Transverse colon (tissue), 4 donors: ENCODE measurements at places on chromosomes 11 and 22.

DNA sequence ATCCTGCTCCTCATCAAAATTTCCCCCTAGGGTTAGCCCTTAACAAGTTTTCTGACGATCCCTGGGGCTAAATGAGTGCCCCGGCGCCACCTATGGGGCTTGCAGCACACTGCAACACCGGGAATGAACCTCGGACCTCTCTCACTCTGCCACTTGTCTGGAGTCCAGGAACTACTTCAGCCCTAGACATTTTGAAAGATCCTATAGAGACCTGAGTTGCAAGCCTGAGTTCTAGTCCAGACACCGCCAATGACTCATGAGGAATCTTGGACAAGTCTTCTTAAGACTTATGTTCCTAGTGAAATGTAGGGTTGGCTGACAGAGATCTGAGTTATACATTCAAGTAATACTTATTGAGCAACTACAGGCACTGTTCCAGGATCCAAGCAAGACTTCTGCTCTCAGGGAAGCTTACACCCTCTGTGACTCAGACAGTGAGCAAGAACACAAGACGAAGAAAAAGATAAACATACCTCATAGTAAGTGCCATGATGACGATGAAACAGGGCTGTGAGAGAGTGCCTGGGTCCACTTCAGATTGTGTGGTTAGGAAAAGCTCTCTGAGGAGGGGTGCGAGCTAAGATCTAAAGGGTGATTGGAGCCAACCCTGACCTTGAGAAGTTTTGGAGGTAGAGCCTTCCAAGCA is 10.2 kb upstream of the STK33 start:
- peak overlapping the region; percentile 68 for H3K27ac ChIP-seq
- H3K4me1 ChIP-seq, result no peaks in the 10 kb centered on the region
- H3K27me3 ChIP-seq, result no peaks in the 10 kb centered on the region

DNA sequence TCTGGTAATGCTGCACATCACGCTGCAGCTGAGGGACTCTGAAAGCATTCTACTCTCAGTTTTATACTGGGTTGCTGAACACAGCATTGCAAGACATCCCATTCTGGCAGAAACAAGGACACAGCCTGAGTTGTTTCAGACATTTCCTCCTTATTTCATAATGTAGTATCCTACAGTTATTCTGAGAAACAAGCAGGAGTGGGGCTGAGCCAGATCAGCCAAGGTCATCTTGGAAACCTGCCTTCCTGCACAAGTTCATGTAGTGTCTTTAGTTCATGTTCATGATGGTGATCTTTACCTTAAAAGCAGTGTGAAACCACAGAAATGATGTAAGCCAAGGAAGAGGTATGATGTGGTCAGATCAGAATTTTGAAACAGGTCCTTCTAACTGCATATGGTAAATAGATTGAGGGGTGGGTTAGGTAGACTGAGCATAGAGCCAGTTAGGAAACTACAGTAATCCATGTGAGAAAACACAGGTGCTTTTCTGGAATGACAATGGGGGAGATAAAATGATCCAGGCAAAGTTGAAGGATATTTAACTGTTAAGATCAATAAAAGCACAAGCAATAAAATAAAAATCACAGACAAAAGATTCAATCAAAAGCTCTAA is 1686.8 kb downstream of the LRRC4C start:
- H3K27me3 ChIP-seq, result no peaks in the 10 kb centered on the region
- no peak overlapping the region for H3K27ac ChIP-seq
- H3K36me3 ChIP-seq, result no peaks in the 10 kb centered on the region
- no peak for DNase-seq
- no peaks in the 10 kb centered on the region for H3K4me1 ChIP-seq
- H3K4me3 ChIP-seq, result no peak overlapping the region

- peak; percentile 64 for DNase-seq
- peaks cover 5% of the 10 kb centered on the region for H3K36me3 ChIP-seq
- no peaks in the 10 kb centered on the region for H3K27me3 ChIP-seq
- no peaks in the 10 kb centered on the region for H3K4me1 ChIP-seq
- H3K4me3 ChIP-seq, result no peak overlapping the region
These were observed 15.8 kb downstream of the CYB5R2 start for GRCh38 chr11:7657306-7658025.

GRCh38 chr22:49810363-49811019 is 17.2 kb downstream of the BRD1 start:
- H3K27ac ChIP-seq, result no peak overlapping the region
- H3K4me1 ChIP-seq, result peaks cover 9% of the 10 kb centered on the region
- H3K4me3 ChIP-seq, result no peak overlapping the region
- H3K36me3 ChIP-seq, result no peaks in the 10 kb centered on the region
- no peaks in the 10 kb centered on the region for H3K27me3 ChIP-seq
- no peak for DNase-seq

DNA sequence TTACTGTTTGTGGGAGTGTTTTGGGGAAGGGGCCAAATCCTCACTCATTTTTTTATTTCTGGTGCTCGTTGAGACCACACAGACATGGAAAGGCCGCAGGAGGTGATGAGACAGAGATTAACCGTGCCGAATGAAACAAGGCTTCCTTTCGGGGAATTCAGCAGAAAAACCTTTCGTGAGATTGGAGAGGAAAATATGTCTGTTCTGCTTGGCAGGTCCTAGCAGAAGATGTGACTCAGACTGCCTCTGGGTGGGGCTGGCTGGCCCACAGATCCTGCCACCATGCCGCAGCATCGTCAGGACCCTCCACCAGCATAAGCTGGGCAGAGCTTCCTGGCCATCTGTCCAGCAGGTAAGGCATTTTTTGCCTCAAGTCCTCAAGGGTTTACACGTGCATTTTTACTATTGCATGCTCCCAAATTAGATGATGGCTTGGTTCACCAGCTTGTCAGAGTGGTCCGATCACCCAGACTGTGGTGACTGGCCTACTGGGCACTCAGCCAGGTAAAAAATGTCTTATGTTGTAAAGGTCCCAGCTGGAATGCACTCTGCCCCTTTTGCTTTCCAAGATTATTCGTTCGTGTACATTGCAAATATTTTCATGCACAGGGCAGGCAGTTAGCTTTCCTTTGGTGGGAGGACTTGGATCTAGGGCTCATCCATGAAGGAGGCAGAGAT is 1.5 kb downstream of the DDB2 start:
- peaks cover 12% of the 10 kb centered on the region for H3K36me3 ChIP-seq
- H3K27ac ChIP-seq, result peak overlapping the region; percentile 98
- H3K27me3 ChIP-seq, result no peaks in the 10 kb centered on the region
- peak; percentile 68 for DNase-seq
- H3K4me1 ChIP-seq, result peaks cover 24% of the 10 kb centered on the region
- H3K4me3 ChIP-seq, result peak overlapping the region; percentile 54

- no peak overlapping the region for H3K27ac ChIP-seq
- H3K36me3 ChIP-seq, result no peaks in the 10 kb centered on the region
- no peak for DNase-seq
- H3K27me3 ChIP-seq, result no peaks in the 10 kb centered on the region
- H3K4me1 ChIP-seq, result no peaks in the 10 kb centered on the region
- no peak overlapping the region for H3K4me3 ChIP-seq
These were observed 26.5 kb upstream of the PRDM10 start for GRCh38 chr11:130029137-130029536.

- no peak for DNase-seq
- H3K27ac ChIP-seq, result no peak overlapping the region
- no peaks in the 10 kb centered on the region for H3K36me3 ChIP-seq
These were observed 23.0 kb downstream of the APLP2 start for GRCh38 chr11:130092661-130093060.

DNA sequence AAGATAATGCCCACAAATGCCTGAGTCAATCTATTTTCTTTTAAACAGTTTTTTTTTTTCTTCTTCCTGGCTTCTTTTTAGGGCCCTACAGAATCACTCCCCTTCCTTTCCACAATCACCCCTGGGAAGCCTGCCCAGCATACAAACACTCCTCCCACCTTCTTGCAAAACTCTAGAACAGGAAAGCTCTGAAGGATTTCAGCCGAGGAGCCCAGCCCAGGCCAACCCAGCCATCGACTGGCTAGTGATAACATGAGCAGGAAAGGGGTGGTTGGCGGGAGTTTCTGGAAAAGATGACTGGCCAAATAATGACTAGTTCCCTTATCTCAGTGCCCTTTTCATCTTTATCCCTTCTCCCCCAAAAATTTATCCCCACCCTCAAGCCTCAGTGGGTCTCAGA is 68.2 kb downstream of the USP35 start:
- no peaks in the 10 kb centered on the region for H3K36me3 ChIP-seq
- peak overlapping the region; percentile 52 for H3K27ac ChIP-seq
- H3K4me1 ChIP-seq, result peaks cover 12% of the 10 kb centered on the region

- peak overlapping the region; percentile 11 for H3K27ac ChIP-seq
- H3K27me3 ChIP-seq, result no peaks in the 10 kb centered on the region
- peak overlapping the region; percentile 48 for H3K4me3 ChIP-seq
These were observed 46.4 kb downstream of the MORC2 start for GRCh38 chr22:30922151-30922611.

DNA sequence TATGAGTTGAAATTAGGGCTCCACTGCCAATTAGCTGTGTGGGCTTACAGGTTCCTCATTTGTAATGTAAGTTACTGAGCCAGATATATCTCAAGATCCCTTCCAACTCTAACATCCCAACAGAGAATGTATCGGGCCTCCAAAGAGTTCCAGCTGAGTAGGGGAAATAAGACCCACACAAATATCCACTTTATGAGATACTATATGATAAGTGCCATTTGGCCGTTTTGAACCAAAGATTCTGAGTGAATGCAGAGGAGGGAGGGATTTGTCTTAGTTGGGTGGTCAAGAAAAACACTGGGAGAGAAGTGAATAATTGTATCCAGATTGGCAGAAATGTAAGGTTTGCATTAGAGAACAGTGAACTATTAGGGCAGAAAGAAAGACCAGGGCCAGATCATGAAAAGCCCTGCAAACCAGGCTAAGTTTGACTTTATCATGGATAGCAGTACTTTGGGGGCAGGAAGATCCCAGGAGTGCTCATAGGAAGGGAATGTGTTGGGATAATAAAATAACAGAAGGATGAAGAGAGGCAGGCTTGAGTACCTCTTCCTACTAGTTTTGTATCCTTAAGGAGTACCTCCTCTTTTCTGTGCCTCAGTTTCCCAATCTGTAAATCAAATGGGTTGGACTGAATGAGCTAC is 63.9 kb downstream of the RPL27A start:
- no peaks in the 10 kb centered on the region for H3K27me3 ChIP-seq
- H3K27ac ChIP-seq, result peak overlapping the region; percentile 36
- H3K4me3 ChIP-seq, result no peak overlapping the region

DNA sequence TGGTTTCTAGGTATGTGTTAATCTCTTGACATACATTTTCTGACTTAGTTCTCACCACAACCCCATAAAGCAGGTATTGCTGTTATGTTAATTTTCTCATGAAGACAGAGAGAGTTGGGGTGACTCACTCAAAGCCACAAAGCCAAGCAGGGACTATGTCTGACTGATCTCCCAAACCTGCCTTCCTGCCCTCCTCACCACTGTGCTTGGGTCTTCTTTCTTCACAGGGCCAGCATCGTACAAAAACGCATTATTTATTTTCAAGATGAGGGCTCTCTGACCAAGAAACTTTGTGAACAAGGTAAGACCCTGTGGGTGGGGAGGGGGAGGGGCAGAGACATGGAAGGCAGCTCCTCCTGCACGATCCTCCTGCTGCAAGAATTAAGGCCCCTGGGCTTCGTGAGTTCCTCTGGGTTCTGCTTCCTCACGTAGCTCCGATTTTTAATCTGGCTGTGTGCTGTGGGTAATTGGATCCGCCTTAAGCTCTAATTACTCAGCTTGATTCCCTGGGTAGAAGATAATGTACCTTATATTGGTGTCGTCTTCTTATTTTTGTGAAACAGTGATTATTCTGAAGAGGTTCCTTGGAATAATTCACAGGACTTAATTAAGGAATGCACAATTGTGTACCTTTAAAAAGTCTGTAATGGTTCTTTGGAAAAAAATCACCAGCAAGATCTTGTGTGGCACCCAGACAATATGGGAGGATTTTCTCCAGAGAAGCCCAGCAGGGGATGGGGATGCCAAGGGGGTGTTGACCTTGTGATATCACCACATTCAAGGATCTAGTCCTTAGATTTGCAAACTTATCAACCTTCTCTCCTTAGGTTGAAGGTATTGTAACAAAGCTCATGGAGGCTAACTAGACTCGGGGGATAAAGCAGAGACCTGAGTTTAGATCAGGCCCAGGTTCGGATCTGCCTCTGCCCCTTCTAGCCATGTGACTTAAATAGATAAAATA is 112.9 kb downstream of the SPON1 start:
- no peaks in the 10 kb centered on the region for H3K36me3 ChIP-seq
- no peak overlapping the region for H3K4me3 ChIP-seq
- H3K27ac ChIP-seq, result peak overlapping the region; percentile 28
- DNase-seq, result no peak
- H3K4me1 ChIP-seq, result no peaks in the 10 kb centered on the region

GRCh38 chr11:65053827-65054508 is 4.4 kb downstream of the NAALADL1 start:
- no peak overlapping the region for H3K4me3 ChIP-seq
- H3K36me3 ChIP-seq, result no peaks in the 10 kb centered on the region
- H3K27me3 ChIP-seq, result no peaks in the 10 kb centered on the region
- H3K4me1 ChIP-seq, result no peaks in the 10 kb centered on the region

DNA sequence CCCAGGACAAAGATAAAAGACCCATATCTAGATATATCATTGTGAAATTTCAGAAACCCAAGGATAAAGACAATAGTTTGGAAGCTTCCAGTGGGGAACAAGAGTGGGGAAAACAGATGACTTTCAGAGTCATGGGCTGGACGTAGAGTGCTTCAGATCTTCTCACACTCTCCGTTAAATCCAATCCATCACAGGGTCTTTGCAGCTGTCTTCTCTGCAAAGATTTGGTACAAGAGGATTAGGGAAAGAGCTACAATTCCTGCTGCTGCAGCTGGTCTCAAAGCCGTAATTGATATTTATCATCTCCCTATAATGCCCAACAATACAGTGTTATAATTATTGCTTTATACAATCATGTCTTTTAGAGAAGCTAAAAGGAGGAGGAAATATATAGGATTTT is 63.4 kb upstream of the CLPB start:
- H3K4me1 ChIP-seq, result peaks cover 6% of the 10 kb centered on the region
- H3K27ac ChIP-seq, result no peak overlapping the region
- H3K27me3 ChIP-seq, result no peaks in the 10 kb centered on the region

GRCh38 chr11:128939591-128939990 is 3.1 kb downstream of the TP53AIP1 start:
- no peaks in the 10 kb centered on the region for H3K27me3 ChIP-seq
- H3K36me3 ChIP-seq, result no peaks in the 10 kb centered on the region
- no peak overlapping the region for H3K27ac ChIP-seq
- H3K4me1 ChIP-seq, result no peaks in the 10 kb centered on the region
- H3K4me3 ChIP-seq, result no peak overlapping the region

GRCh38 chr11:36211761-36212430 is 77.3 kb downstream of the COMMD9 start:
- no peaks in the 10 kb centered on the region for H3K27me3 ChIP-seq
- H3K4me3 ChIP-seq, result no peak overlapping the region
- H3K27ac ChIP-seq, result no peak overlapping the region
- no peak for DNase-seq
- no peaks in the 10 kb centered on the region for H3K4me1 ChIP-seq

DNA sequence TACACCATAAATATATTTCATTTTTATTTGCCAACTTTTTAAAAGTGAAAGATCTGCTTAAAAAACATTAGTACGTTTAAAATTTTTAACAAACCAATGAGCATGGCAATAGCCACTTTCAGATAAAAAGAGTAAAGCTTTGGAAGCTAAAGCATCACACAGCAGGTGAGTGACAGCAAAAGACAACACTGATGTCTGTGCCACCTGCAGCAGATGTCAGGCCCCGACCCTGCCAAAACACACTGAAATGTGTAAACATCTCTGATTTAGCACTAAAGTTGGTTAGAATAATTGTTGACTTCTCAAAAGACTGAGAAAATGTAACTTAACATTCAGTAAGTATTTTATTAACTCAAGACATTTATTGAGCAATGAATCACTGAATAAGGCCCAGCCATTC is 232.9 kb downstream of the DLG2 start:
- no peak overlapping the region for H3K27ac ChIP-seq
- H3K36me3 ChIP-seq, result no peaks in the 10 kb centered on the region
- DNase-seq, result no peak

GRCh38 chr11:9815486-9816136 is 151.7 kb downstream of the SWAP70 start:
- H3K27me3 ChIP-seq, result no peaks in the 10 kb centered on the region
- H3K27ac ChIP-seq, result no peak overlapping the region
- H3K4me1 ChIP-seq, result no peaks in the 10 kb centered on the region
